ENCODE measurements at places on chromosomes 4 and X.

- DNase-seq, result no peak
Measured at GRCh38 chrX:15274946-15275345, 5.1 kb upstream of the ASB9 start.

DNA sequence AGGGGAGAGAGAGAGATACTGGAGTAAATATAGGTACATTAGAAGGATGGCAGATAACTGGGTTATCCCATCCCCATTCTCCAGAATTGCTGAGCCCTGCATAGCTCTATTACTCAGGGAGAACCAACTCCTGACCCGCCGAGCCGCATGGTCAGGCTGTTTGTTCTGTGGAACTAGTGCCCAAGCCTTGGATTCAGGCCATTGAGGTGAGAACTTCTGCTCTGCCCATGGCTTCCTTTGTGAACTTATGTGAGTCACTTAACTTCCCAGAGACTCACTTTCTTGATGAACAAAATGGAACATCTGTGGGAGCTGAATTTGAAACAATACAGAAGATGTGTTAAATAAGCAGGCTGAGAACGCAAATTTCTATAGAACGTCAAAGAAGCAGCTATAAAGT, 54.2 kb downstream of the SPATA18 start:
- no peak for DNase-seq

GRCh38 chr4:154310578-154310977, 181.0 kb downstream of the DCHS2 start:
- no peak for DNase-seq

- DNase-seq, result no peak
Measured at GRCh38 chr4:183082053-183082452, 17.0 kb upstream of the WWC2 start.

- DNase-seq, result no peak
Measured at GRCh38 chr4:187604984-187605383, 390.6 kb upstream of the ZFP42 start.

- DNase-seq, result no peak
Measured at GRCh38 chr4:156660465-156660864, 311.1 kb downstream of the PDGFC start.

DNA sequence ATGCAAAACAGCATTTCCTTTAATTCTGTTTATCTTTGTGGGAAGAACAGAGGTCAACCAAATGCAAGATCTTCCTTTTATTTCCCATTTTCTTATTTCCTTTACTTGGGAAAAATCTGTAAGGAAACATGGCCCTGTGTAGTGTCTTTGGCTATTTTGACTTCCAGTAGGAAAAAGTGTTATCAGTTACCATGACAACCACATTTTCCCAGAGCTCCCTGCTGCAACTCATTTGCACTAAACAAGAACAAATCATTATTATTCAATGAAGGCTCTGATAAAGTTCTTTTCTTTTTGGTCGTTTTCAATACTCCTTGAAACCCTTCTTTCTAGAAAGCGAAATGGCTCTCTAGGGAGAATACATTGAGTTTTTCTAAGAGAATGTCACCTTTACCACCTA, 117.2 kb upstream of the DDX53 start:
- no peak for DNase-seq

GRCh38 chr4:139692309-139693012, 26.8 kb downstream of the MGST2 start:
- DNase-seq, result no peak

DNA sequence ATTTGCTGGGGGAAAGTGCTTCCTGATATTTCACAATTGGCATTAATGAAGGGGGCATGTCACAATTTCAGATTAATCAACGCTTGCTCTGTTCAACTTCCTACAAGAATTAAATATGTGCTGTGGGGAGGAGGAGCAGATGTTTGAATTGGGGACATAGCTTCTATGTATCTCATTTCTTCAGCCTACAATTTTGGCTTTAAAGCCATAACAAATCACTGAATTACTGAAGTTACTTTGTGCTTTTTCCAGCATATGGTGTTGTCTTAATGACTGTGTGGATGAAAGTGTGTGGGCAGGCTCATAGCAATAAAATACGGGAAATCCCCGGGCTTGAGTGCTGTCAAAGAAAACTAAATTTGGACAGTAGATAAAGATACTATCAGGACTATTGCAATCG, 813 bp downstream of the TLR7 start:
- no peak for DNase-seq

- DNase-seq, result no peak
Measured at GRCh38 chrX:54934890-54935289, 14.3 kb downstream of the TRO start.

GRCh38 chr4:31580843-31581242, 860.7 kb downstream of the PCDH7 start:
- DNase-seq, result no peak

GRCh38 chrX:137431693-137432488, 134.0 kb upstream of the ZIC3 start:
- DNase-seq, result no peak

GRCh38 chr4:183183906-183184535, 85.0 kb downstream of the WWC2 start:
- DNase-seq, result no peak

GRCh38 chr4:704971-705277, 708 bp upstream of the PCGF3 start:
- DNase-seq, result no peak

DNA sequence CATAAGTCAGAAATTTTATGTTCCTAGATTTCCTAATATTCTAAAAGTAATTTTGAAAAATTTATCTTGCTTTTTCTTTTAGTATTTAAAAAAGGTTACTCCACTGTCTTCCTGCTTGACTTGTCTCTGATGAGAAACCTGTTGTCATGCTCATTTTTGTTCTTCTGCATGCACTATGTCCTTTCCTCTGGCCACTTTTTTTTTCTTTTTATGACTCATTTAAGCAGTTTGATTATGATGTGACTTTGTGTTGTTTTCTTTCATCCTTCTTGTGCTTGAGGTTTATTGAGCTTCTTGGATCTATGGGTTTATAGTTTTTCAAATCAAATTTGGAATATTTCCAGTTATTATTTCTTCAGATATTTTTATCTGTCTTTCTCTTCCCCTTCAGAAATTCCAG, 12.0 kb upstream of the UFSP2 start:
- no peak for DNase-seq

DNA sequence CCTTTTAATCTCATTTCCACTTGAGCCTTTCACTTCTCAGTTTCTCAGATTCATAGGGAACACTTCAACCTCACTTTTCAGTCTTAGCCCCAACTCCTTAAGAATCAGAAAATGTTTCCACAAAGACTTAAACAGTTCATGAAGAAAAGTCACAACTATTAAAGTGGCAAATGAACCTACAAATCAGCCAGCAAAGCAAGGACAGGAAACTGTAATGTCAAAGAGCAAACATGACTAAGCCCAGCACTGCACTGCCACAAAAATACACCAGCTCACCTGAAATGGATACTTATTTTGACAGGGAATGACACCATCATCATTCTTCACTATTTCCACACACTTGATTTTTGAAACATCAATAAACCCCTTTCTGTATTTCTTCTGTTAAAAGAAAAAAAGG, 41.8 kb upstream of the TXK start:
- no peak for DNase-seq

GRCh38 chr4:83686166-83686565, 150.3 kb downstream of the GPAT3 start:
- DNase-seq, result no peak

DNA sequence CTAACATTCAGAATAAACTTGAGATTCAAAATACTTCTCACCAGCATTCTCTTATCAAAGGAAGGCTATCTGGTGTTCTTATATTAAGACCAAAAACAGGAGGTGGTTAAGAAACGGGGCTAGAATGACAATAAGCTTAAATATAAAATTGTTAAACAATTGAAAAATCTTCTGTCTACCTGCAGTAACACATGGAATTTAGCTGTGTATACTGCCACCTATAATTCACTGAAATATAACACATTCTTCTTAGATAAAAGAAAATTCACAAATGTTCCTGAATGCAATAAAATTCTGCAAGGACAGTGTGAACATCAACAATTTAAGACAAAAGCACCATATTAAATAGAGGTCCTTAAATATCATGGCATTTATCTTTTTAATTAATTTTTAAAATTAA, 11.5 kb upstream of the PCDH10 start:
- DNase-seq, result no peak

DNA sequence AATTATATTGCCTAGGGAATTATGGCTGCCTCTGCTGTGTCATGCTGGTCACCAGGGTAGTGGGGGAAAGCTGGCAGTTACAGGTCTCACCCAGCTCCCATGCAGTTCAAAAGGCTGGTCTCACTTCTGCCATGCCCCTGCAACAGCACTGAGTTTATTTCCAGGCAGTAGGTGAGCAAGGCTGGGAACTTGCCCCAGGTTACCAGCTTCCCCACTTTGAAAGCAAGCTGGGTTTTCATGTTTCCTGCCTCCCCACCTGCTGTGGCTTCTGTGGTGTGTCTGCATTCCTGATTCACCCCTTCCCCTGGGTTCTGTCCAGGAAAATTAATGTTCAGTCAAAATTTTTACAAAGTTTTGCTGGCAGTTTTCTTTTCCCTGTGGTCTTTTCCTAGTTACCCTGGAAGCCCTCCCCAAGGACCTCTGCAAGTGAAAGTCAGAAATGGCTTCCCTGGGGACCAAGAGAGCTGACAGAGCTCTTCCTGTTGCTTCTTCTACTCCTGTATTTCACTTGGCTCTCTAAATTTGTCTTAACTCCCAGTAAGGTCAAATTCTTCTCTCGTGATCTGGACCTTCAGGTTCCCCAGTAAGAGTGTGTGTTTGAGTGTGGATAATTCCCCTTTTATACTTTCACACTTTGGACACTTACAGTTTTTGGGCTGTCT, 58.5 kb upstream of the AGTR2 start:
- DNase-seq, result no peak

- no peak for DNase-seq
Measured at GRCh38 chr4:40939856-40940255, 190.1 kb downstream of the NSUN7 start.

DNA sequence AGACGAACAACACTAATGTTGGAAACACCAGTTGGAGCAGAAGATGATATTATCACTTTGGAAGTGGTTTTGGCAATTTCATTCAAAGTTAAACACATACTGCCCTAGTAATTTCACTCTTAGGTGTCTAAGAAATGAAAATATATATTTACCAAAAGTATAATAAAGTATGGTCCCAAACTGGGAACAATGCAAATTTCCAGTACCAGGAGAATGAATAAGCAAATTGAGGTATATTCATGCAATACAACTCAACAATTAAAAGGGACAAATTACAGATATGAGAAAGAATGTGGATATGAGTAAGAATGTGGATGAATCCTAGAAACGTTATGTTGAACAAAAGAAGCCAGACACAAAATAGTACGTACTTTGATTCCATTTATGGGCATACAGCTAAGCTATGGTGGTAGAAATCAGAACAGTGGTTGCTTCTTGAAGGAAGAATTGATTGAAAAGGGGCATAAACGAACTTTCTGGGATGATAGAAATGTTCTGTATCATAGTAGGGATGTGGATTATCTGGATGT, 10.0 kb downstream of the ELMOD2 start:
- no peak for DNase-seq

Data from NCI-H2107 (cell line).